ENCODE measurements at places on chromosomes 6 and 20. TPM values are rescaled to one million over a fixed set of nuclear protein-coding genes. Genes with fewer than 3 reads are reported as not detected.

DNA sequence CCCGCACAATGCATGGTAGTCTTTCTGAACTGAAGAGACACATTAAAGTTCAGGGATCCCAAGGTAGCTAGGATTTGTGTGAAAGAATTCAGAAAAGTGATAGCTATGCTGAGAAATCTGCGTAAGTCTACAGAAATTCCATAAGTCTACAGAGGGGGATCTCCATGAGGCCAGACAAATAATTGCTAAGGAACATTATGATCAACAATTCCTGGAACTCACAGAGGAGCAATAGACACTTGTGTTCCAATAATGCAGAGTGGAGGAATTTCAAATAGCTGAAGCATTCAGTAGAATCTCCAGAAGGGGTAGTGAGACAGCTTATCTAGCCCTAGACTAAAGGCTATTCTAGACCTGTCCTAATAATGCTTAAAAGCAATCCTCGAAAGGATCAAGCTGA, 315.7 kb upstream of the ECI2 start:
- DNase-seq = no peak

- DNase-seq = no peak
These were observed 332.9 kb upstream of the PRDM1 start for GRCh38 chr6:105753207-105753606.

DNA sequence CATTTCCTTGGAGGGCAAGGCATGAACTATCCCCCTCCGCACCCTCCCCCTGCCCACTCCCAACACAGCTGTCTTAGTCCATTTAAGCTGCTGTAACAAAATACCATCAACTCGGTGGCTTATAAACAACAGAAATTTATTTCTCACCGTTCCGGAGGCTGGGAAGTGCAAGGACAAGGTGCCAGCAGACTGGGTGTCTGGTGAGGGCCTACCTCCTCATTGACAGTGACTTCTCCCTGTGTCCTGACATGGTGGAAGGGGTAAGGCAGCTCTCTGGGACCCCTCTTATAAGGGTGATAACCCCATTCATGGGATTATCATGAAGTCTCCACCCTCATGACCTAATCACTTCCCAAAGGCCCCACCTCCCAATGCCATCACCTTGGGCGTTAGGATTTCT, 114.3 kb upstream of the MAFB start:
- no peak for DNase-seq

- DNase-seq = no peak
These were observed 47.5 kb upstream of the CRISP1 start for GRCh38 chr6:49913636-49914375.

DNA sequence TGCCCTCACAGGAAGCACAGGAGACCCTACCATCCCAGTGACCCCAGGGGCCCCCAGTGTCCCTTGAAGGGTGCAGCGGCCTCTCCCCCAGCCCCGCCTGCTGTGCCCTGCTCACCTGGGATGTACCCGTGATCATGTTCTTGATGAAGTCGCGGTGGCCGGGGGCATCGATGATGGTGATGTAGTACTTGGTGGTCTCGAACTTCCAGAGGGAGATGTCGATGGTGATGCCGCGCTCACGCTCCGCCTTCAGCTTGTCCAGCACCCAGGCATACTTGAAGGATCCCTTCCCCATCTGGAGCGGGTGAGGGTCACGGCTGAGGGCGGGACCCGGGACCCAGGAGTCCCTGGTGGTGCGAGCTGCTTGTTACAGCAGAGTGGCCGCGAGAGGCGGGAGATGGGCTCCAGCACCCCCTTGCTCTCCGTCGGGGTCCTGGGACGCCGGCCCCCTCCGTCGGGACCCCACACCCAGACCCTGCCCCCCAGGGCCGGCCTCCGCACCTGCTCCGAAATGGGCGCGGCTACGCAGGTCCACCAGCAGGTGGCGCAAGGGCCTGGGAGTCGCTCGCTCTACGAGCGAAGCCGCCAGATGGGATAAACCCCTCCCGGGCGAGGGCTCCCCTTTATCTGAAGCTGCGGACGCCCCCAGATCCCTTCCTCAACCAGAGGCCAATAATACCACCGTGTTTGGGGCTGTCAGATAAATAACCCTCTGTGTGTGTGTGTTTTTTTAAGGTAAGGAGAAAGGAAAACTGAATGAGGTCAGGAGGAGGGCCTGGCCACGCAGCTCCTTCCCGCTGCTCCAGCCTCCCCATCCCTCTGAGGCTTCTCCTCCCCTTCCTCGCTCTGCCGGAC, 2.9 kb downstream of the EEF1A2 start:
- DNase-seq = peak; percentile 67

GRCh38 chr20:62617711-62618483, 24.4 kb upstream of the SLCO4A1 start:
- DNase-seq = peak; percentile 49

DNA sequence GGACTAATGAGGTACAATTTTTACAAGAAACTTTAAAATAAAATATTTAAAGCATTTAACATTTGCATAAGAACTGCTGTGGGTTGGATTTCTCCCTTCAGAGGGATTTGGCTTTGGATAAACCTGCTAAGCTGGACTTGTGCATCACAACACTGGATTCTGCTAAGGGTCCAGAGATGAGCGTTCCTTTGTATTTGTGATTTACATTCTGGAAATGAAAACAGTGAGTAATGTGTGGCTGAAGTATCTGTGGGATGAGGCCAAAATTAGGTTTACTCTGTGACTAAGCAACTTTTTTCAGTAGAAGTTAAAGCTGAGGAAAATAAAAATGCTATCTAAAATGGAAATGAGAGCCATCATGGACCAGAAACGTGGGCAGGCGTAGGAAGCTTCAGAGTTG, 494.3 kb downstream of the EPM2A start:
- DNase-seq = no peak

DNA sequence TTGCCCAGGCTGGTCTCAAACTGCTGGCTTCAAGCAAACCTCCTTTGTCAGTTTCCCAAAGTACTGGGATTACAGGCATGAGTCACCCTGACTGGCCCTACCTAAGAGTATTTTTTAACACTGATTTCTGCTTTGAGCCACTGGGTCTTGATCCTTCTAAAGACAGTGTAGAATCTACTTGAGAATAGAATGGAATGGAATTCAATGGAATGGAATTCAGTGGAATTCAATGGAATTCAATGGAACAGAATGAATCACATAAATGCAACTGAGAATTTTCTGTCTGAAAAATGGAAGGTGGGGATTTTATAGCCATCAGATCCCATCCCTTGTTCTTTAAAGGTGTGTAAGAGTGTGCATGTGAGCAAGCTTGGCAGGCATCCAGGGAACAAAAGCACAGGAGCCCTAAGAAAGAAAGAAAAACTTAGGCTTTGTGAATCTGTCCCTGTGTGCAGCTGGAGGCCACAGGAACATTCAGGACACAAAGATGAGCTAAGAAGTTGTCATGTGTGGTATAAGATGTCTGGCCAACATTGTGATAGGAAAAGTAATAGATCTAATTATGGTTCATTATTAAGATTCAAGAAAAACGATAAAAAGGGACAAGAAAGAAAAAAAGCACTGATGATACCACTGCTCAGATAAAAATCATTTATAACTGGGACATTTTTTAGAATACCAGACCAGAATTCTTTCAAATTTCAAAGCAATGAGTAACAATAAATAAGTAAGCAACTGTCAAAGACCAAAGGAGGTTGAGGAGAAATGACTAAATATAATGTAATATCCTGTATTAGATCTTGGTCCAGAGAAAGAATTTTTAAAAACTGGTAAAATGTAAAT, 681.0 kb upstream of the GJE1 start:
- no peak for DNase-seq

Gene THBS2
- not detected for polyA plus RNA-seq

Gene ATP6V1G2
- not detected for polyA plus RNA-seq
